ENCODE measurements at places on chromosomes 3 and 15.

DNA sequence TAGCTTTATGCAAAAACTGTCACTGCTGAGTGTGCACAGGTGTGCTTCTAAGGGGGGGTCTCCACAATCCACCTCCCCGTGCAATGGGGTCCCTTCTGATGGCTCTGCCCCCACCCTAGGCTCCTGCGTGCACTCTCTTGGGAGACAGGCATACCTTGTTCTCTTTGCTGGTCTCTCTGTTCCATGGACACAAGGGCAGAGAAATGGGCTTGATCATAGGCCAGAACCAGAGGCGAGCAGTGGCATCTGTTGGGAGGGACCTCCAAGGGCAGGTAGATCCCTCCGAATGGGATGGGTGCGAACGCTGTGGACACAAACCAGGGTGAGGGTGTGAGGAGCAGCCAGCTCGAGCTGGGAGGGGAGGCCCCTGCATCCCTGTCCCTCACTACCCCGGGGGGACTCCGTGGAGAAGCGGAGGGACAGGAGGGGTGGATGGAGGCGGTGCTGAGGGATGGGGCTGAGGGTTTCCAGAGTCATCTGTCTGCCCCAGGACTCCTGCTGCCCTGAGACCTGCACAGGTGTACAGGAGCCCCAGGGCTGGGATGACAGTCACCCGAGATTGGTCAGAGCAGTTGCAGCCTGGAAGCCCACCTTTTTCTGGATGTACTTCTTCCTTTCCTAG is 175.0 kb downstream of the KLF13 start:
- no peak for DNase-seq

DNA sequence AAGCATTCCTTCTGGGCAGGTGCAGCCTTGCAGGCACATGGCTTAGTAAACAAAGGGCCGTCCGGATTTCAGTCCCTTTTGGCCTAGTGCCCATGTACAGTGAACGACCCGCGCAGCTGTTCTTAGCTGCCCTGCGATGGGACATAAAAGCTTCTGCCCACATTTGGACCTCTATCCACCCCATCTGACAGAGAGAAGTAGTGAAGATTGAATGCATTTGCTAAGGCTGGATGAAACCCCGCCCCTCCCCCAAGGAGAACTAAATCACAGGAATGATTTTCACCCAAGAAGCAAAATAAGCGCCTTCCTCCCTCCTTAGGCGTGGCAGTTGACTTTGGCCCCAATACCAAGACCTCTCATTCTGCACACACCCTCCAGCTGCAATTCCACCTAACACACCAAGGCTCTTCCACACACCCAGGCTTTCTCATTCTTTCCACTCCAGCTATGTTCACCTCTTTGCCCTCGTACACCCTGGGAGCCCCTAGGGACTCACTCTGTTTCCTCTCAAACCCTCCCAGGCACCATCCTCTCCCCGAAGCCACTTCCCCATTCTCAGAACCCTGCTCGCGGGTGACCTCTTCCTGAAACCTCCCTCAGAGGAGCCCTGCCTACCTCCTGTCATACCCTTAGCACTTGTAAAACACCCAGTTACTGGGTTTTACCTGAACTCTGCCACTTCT is 14.1 kb upstream of the HRH1 start:
- DNase-seq: no peak

GRCh38 chr3:5479229-5479799 is 291.8 kb downstream of the EDEM1 start:
- DNase-seq: no peak

GRCh38 chr15:97684249-97684648 is 276.3 kb upstream of the ARRDC4 start:
- no peak for DNase-seq

GRCh38 chr3:66606868-66607267 is 106.0 kb upstream of the LRIG1 start:
- DNase-seq: no peak

GRCh38 chr3:148682997-148683396 is 14.7 kb upstream of the AGTR1 start:
- DNase-seq: no peak

GRCh38 chr3:23756206-23756840 is 49.4 kb upstream of the UBE2E1 start:
- DNase-seq: no peak

DNA sequence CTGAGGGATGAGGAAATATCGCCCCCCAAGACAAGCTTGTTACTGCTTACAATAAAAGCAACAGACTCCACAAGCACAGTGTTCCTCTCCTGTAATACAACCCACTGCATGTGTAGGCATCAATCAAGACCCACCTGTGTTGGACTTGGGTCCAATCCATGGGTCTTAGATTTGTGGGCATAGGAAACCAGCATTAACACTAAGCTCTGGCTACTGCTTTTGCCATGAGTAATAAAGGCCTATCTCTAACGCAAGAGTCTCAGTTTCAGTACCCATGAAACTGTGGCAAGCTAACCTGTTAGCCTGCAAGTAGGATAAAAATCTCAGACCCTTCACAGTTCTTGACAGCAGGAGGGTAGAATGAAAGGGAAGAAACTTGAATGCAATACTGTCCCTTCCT is 5.2 kb upstream of the EIF1B start:
- DNase-seq: no peak

DNA sequence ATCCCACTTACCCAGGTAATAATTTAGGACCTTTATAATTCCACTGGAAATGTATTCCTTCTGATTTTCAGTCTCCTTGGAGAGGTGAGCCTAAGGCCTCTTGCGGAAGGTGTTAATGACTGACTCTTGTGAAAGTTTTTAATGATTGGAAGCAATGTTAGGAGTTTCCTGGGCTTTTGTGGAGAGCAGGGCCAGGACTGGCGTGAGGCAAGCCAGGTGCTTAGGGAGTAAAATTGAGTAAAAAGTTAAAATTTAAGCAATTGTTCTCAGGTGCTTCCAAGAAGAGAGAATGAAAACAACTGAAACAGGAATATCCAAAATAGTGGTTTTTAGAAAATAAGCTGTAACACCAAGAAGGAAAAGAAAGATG is 130.6 kb upstream of the TGFBR2 start:
- DNase-seq: no peak

DNA sequence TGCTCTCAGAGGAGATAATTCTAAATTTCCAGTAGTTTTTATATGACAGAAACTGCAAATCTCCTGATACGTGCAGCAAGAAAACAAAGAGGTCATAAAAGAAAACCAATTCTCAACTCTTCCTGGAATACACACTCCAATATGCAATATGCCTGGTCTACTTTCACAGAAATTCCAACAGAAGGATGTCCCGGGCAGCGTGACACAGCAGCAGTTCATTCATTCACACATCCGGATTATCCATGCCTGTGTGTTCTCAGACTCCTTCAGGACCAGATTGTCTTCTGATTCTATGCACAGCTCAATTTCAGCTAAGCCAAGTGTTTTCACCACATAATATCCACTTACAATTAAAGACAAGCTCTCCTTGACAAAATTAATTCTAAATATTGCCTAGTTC is 64.3 kb downstream of the FBN1 start:
- no peak for DNase-seq

DNA sequence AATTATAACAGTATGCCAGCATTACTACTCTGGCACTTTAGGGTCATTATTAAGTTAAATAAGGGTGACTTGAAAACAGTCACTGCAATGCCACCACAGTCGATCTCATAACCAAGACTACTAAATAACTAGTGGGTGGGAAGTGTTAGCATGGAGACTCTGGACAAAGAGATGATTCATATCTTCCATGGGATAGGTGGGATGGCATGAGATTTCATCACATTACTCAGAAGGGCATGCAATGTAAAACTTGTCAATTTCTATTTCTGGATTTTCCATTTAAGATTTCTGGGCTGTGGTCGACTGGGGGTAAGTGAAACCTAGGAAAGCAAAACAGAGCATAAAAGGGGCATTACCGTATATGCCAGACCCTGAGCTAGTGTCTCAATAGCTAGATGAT is 538.9 kb upstream of the GRM7 start:
- no peak for DNase-seq

DNA sequence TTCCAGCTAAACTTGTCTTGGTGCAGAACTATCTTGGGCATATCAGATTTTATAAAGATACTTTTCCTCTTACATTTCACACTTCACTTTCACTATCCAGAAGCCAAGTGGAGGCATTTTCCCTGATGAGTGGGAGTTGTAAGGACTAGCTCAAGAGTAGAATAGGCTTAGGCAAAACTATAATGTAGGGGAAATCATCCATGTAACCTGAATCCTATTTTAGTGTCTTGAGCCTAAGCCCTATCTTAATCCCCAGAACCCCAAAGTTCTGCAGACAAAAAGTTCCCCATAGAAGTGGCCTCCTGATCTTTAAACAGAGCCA is 42.2 kb upstream of the CD47 start:
- no peak for DNase-seq

DNA sequence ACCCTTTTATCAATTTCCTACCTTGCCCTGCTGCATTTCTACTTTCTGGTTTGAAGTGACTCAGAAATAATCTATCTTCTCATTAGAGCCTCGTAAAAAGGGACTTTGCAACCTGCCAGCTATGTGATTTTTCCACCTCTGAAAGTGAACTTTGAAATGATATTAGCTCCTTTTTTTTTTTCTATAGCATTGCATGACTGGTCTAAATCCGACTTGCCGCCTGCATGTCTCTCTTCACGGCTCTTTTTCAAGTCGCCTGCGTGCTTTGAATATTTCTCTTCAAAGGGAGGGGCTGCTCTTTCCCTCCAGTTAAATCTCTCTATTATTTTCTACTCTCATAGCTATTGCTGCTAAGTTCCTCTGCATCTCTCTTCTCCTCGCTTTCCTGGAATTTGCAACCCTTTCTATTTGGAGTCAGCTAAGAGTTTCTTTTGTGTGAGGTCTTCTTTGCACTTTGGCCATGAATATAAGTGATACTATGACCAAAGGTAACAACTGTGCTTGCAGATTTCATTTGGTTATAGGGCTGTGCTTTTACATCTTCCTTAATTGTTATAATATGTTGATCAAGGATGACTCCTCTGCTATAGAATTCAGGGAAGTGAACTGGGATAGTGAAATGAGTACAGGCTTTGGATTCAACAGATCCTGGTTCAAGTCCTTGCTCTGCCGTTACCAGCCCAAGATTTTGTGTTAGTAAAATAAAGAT is 541.1 kb downstream of the AGBL1 start:
- DNase-seq: no peak

GRCh38 chr3:46854555-46854991 is 8.7 kb downstream of the MYL3 start:
- no peak for DNase-seq

DNA sequence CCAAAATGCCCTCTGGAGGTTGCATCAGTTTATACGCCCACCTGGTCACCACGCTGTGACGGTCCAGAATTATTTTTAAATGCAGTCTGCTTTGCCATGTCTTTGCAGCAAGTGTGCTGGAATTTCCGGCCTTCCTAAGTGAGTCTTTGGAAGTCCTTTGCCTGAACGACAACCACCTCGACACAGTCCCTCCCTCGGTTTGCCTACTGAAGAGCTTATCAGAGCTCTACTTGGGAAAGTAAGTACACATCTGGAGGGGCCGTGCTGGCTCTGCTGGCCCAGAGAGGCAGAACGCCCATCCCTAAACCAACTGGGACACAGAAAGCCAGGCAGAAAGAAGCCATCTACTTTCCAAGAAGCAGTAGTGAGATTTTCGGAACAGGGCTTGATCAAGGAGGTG is 101.8 kb downstream of the LRRK1 start:
- no peak for DNase-seq

DNA sequence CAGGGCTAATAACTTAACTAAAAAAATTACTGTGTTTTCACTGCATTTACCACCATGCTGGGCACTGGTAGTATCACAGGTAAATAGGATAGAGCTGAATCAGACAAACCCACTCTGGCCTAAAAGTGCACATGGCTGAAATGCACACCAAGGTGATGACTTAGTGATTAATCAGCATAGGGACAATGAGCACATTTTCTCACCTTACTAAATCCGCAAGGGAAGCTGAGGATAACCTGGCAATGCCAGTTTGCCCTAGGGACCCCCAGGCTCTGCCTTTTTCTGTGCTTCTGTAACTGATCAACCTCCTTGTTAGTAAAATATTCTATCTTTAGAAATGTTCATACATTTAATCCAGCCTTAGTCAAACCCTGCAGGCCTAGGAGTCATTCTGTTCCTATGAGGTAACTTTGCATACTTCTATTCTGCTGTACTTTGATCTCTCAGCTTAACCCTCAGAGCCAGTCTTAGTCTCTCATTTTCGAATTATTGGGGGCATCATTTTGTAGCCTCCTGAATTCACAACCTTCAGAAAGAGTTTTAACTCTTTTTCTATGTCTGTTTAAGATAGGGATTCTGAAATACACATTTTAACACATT is 562.9 kb upstream of the KCNMB2 start:
- no peak for DNase-seq

- DNase-seq: no peak
Measured at GRCh38 chr3:150022381-150023238, 51.9 kb upstream of the PFN2 start.

DNA sequence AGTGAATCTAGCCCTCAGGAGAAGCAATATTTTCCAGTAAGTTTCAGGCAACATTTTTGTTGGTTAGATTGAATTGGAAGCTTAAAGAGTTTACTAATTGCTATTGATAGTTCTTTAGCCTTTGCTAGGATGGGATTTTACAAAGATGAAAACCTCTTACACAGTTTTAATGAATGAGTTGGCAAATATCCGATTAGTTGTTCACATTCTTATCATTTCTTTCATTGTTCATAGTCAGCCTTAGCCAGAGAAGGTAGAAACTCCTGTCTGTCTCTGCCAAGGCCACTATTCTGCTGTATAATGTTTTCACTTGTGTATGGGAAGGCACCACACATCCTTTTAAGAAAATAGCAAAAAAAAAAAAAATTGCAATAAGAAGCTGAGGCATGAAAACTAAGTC is 222.0 kb upstream of the MANF start:
- no peak for DNase-seq

GRCh38 chr3:68728343-68728742 is 204.0 kb downstream of the TAFA4 start:
- DNase-seq: no peak

DNA sequence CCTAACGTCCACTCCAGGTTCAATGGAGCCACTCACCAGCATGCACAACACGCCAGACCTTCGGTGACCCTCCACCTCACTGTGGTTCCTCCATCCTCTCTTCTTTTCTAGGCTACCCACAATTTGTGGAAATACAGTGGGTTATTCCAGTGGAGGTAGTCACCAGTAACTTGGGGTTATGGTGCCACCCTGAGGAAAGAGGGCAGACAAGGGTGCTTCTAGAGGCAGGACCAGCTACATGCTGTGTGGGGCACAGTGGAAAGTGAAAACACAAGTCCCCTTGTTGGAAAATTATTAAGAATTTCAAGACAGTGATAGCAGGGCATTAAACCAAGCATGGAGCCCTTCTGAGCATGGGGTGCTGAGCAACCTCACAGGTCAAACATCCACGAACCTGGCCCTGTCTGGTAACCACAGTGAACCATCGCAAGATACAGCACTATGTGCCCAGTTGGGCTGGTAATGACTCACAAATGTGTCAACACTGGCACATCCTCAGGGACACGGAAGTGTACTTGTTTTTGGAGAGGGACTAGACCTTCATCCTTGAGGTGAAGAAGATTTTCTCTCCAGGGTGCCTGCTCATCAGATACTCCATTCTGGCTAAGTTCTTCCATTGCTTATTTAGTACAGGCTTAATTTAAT is 166.7 kb downstream of the STT3B start:
- DNase-seq: no peak
